ENCODE measurements at places on chromosomes 13 and 19. TPM values are rescaled to one million over a fixed set of nuclear protein-coding genes. Genes with fewer than 3 reads are reported as not detected.

The B3GNT8 gene
- 2.3 TPM for total RNA-seq

The PDS5B gene
- total RNA-seq, result 34.5 TPM

The PEG3 gene
- total RNA-seq, result 4.6 TPM

The LRRC25 gene
- 0.07 TPM for total RNA-seq
